Lower lobe of right lung (tissue), 2 donors: ENCODE measurements at places on chromosomes 5 and 9. TPM values are rescaled to one million over a fixed set of nuclear protein-coding genes. Genes with fewer than 3 reads are reported as not detected.

The C9orf50 gene
- not detected for total RNA-seq

The SMU1 gene
- 20.5 TPM for total RNA-seq

- no peak for DNase-seq
- no peaks in the 10 kb centered on the region for H3K27me3 ChIP-seq
- H3K4me3 ChIP-seq = no peak overlapping the region
- no peaks in the 10 kb centered on the region for H3K36me3 ChIP-seq
Measured at GRCh38 chr5:35331956-35332950, 102.0 kb upstream of the PRLR start.

GRCh38 chr5:79806741-79807140 is 117.1 kb downstream of the CMYA5 start:
- DNase-seq = no peak
- H3K27me3 ChIP-seq = no peaks in the 10 kb centered on the region
- H3K4me1 ChIP-seq = peaks cover 6% of the 10 kb centered on the region
- H3K27ac ChIP-seq = no peak overlapping the region

DNA sequence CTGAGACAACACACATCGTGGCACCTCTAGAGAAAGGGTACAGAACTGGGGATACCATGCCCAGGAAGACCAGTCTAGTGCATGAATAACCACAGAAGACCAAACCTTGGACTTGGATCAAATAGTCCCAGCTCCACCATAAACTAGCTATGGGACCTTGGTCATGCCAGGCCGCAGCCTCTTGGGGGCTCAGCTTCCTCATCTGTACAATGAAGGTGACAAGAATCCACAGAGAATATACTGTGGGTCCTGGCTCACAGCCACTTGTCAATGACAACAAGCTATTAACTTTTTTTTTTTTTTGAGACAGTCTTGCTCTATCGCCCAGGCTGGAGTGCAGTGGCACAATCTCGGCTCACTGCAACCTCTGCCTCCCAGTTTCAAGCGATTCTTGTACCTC is 3.9 kb downstream of the KYAT1 start:
- no peak overlapping the region for H3K27ac ChIP-seq
- peaks cover 9% of the 10 kb centered on the region for H3K4me1 ChIP-seq
- no peaks in the 10 kb centered on the region for H3K36me3 ChIP-seq
- no peaks in the 10 kb centered on the region for H3K27me3 ChIP-seq

DNA sequence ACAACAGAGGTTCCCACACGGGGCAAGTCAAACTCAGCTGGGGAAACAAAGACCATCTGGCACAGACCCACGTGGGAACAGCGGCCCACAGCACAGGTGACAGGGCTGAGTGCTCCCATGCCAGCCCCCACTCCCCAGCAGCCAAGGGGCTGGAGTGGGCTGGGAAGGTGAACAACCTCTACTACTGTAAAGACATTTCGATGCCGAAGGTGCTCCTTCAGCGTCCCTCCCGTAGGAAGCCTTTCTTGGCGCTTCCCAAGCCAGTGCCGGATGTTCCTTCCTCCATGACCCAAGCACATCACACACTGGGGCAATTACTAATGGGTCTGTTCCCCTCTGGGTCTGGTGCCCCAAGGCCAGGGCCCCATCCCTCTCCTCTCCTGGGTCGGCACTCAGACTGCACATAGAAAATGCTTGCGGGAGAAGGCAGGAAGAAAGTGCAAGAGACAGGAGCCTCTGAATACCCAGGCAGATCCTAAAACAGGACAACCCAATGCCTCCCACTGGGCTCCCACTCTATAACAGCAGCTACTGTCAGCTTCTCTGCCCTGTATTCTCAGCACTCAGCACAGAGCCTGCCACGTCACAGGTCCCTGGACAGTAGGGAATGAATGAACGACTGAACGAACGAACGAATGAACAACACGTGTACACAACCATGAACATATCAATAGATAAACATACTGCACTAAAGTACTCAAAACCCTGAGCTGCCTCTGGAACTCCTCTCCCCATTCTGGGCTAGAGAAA is 77.0 kb upstream of the LRRTM2 start:
- H3K27ac ChIP-seq = peak overlapping the region; percentile 68
- H3K36me3 ChIP-seq = peaks cover 8% of the 10 kb centered on the region
- no peak overlapping the region for H3K4me3 ChIP-seq
- no peak for DNase-seq
